Type B pancreatic cell (in vitro differentiated cells): ENCODE measurements at places on chromosomes 6 and 20. TPM values are rescaled to one million over a fixed set of nuclear protein-coding genes. Genes with fewer than 3 reads are reported as not detected.
A peak's percentile ranks its signal among the peaks of the same experiment; 100 is the strongest.

DNA sequence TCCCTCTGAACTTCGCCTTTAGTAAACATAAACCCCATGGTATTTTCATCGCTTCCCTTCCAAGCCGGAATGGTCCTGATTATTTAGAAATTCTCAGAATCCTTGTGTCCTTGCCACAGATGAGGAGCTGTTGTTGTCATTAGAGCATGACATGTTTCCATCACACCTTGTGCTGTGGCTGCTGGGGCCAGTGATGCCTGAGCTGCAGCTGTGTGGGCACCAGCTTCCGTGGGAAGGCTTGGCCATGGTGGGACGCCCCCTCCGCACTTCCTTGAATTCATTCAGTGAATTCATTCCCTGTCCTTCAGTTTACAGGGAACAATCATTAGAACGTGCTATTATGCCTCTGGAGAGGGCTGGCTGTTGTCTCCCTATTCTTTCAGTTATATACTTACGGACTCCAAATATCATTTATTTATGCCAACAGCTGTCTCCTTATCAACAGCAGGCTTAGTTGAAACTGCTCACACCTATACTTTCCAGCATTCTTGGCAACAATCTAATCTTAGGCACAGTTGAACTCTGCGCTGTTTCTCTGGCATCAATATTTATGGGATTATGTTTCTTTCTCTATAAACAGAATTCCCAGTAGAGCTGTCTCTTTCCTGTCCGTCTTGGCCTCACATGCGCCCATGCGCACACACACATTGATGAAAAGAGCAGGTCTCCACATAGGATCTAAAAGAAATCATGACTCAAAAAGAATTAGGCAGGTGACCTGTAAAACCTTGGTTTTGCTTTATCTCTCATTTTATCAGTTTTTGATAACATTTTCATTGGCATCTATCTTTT lies 9.0 kb downstream of the ADGRF1 start:
- H3K36me3 ChIP-seq, result no peaks in the 10 kb centered on the region
- peaks cover 23% of the 10 kb centered on the region for H3K4me1 ChIP-seq
- H3K4me3 ChIP-seq, result no peak overlapping the region

- H3K4me1 ChIP-seq, result peaks cover 10% of the 10 kb centered on the region
- H3K4me3 ChIP-seq, result no peak overlapping the region
- H3K27ac ChIP-seq, result peak overlapping the region; percentile 75
Observed at GRCh38 chr6:158789115-158789917, 29.9 kb downstream of the EZR start.

GRCh38 chr6:9540534-9541126 lies 874.2 kb downstream of the TFAP2A start:
- H3K27me3 ChIP-seq, result peaks cover 3% of the 10 kb centered on the region
- no peak overlapping the region for H3K27ac ChIP-seq
- H3K36me3 ChIP-seq, result peaks cover 4% of the 10 kb centered on the region

Gene MEI4
- 0.29 and 1.1 TPM in 2 replicates for total RNA-seq

Gene STMND1
- total RNA-seq, result 0.43 and 2.2 TPM in 2 replicates
